ENCODE measurements at places on chromosomes 11 and 22.

GRCh38 chr11:46697303-46697702, 3.1 kb downstream of the ARHGAP1 start:
- no peak for DNase-seq

DNA sequence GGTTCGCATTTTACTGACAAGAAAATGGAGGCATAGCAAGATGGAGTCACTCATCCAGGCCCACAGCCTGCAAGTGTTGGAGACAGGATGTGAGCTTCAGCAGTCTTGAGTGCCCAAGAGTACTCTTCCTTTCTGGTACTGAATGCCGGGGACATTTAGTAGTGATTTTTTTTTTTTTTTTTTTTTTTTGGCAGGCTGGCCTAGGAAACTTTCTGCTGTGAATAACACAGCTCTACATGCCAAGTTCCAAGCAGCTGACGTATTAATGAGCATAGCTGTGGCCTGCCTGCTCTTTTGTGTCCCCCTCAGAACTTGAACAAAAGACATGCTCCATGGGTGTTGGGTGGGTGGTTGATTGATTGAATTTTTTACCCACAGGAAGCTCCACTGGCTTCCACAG, 195.5 kb upstream of the CADM1 start:
- DNase-seq, result no peak

GRCh38 chr11:117121176-117121575, 22.9 kb upstream of the PAFAH1B2 start:
- no peak for DNase-seq

- no peak for DNase-seq
These were observed 14.4 kb downstream of the PRSS23 start for GRCh38 chr11:86814775-86815174.

DNA sequence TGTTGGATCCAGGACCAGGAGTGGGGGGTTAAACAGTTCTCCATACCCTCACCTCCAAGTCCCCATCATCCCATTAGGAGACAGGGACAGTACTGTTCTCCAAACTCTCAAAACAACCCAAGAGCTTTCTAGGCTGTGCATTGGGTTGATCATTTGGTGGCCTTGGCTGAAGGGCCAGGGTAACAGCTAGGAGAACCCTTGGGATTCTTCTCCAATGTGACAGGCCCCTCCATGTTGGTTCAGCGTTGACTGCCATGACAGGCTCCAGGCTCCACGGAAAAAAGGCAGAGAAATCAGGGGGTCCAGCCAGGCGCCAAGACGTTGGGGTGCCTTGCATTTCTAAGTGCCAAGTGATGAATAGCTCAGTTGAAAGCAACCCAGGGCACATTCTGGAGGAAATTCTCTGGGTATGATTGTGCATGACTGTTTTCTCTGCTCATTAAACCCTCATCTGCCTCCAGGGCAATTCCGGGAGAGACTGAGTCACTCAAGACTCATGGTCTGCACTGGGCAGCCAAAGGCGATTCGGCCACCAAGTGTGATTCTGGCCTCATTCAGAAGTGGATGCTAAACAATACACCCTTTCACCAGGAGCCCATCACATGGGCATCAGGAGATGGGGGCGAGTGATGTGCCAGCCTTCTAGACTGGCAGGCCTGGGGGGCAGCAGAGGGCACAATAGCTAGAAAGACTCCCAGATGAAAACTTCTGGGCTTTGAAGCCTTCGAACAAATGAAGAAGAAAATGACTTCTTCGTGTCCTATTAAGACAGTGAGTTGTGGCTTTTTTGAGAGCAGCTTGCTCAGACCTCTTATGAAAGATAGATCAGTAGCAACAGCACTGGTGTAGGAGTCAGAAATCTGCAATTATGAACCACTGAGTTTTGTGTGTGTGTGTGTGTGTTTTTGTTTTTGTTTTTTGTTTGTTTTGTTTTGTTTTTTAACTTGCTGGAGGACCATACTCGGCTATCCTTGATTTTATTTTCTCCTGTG, 27.7 kb downstream of the CD44 start:
- DNase-seq, result no peak

GRCh38 chr11:16178273-16178672, 178.1 kb downstream of the SOX6 start:
- DNase-seq, result peak; percentile 63

DNA sequence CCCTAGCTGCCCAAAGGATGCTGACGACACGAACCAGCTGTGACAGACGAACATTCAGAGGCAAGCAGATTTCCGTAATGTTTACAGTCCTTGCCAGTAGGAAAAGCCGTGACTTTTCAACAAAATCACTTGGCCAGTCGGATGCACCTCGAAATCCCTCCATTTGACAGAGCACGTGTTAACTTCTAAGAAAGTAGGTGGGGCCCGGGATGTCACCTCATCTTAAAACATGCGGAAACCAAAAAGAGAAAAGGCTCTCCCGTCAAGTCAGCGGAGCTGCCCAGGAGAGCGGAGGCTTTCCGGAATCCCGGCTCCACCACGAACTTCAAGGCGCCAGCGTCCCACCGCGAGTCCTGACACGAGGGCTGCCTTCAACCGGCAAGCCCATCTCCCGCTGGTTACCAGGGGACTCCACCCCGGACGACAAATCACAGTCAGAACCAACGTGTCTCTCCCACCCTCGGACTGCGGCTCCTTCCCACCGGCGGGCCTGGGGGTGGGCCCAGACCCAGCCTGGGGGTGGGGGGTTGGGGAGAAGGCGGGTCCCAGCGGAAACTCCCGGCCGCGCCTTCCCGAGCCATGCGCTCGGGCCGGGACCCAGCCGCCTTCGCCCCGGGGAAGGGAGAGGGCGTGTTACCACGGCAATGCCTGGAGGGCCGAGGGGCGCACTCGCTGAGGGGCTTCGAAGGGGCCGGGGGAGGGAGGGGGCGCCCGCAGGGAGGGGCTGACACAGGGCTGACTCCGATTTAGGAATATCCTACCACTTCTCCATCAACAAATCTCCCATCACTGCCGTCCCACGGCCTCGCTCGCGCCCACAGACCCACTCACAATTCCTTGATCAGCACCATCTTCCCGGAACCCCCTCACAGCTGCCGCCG, 475 bp downstream of the PITPNB start:
- no peak for DNase-seq
